Activated CD4-positive, alpha-beta T cell treated with anti-CD3 and anti-CD28 coated beads, Interleukin-2, amount 50 U/mL, for 24 hours (primary cell): ENCODE measurements at places on chromosomes 16 and 17.

GRCh38 chr17:81003711-81004475 is 12.3 kb downstream of the CHMP6 start:
- DNase-seq, result no peak

GRCh38 chr16:80503107-80503506 is 37.7 kb upstream of the DYNLRB2 start:
- DNase-seq, result no peak

DNA sequence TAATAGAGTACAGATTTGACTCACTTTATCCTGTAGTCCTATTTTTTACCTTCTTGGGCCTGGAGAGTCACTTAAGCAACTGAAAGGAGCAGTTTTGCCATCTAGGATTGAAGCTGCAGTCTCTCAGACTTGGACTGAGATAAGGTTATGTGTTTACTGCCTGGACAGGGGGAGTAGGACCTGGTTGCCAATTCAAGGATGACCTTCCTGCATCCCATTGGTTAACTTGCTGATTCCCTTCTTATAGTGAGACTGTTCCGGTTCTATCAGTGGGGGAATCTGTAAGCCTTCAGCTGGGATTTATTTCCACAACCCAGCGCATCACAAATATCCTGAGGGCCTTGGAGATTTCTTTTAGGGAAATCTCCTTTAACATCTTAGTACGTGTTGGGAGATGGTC is 2.9 kb downstream of the UBN1 start:
- no peak for DNase-seq

DNA sequence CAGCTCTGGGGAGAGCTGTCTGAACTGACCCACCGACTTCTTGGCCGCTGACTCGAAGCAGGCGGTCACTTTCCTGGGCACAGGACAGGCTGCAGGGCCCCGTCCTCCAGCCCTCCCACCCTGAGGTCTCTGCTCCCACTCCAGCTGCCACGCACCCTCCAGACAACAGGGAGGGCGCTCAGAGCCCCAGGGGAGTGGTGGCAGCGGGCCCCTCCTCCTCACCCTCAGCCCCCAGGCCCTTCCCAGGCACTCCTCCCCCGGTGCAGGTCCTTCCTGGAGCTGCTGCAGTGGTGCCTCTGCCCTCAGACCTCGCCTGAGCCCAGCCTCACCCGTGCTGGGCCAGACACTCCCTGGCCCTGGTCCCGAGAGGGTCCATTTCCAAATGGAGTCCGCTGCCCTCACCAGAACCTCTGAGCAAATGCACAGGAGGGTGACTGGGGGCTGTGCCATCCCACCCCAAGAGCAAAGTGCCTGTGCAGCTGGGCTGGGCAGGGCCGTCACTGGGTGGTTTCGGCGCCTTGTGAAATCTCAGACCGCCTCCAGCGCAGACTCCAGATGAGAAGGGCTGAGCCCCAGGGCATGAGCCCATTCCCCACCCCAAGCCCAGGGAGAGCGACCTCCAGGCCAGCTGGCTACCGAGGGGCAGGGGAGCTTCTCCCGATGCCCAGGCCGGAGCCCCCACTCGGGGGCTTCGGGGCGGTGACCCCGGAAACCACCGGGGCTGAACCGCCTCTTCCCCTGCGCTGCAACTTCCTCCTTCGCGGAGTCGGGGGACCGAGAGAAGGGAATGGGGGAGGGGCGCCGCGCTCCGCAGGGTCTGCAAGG is 717 bp downstream of the CYBA start:
- no peak for DNase-seq

- DNase-seq, result no peak
Observed at GRCh38 chr16:1989209-1990100, at the start of gene SYNGR3. TSS of gene SYNGR3 (plus strand) at chr16:1989970. CDS start at chr16:1990103, 133 bp downstream.

DNA sequence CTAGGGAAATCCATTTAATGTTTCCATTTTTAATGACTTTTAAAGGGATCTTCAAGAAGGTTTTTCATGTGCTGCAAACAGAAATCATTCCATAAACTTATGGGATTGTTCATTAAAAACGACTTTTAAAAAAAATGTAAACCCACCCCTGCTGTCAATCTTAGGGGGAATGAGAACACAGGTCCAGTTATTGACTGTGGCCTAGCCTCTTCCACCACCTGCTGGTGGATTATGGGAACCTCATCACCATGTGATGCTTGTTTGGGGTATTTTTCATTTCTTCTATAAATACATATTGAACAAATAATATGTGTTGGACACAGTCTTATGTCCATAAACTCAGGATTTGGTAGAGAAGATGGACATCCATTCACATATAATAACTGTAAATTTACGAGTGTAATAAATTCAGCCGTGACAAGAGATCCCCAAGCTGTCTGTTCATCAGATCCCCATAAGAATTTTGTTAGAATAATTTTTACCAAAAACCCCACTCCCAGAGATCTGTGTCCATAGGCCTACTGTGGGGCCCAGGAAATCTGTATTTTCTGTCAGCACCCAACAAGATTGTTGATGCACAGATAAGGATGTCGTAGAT is 42.0 kb upstream of the TMC5 start:
- DNase-seq, result peak; percentile 32

GRCh38 chr16:22007509-22008214 is at the start of gene MOSMO:
TSS of gene MOSMO (plus strand) at chr16:22008111. CDS start at chr16:22008302, 191 bp downstream.
- DNase-seq, result peak; percentile 61

DNA sequence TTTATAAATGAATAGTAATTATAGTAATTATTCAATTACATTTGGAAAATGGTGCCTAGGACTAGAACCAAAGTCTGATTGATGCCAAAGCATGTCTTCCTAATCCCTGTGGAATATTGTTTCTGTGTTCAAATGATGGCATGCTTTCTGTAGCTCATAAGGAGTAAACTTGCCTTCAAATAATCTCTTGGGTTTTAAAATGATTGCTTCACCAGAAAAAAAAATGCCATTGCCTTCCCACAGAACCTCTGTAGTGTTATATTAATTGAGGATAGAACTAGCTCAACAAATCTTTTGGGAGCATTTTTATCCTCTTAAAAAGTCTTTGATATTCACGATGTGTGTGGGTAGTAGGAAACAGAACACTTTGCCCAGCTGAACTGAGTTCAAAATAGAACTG is 7.7 kb upstream of the TMEM100 start:
- DNase-seq, result no peak

GRCh38 chr16:85316321-85316919 is 204.1 kb upstream of the CIBAR2 start:
- DNase-seq, result no peak

- DNase-seq, result no peak
Observed at GRCh38 chr16:88194397-88195268, 188.1 kb upstream of the ZNF469 start.

DNA sequence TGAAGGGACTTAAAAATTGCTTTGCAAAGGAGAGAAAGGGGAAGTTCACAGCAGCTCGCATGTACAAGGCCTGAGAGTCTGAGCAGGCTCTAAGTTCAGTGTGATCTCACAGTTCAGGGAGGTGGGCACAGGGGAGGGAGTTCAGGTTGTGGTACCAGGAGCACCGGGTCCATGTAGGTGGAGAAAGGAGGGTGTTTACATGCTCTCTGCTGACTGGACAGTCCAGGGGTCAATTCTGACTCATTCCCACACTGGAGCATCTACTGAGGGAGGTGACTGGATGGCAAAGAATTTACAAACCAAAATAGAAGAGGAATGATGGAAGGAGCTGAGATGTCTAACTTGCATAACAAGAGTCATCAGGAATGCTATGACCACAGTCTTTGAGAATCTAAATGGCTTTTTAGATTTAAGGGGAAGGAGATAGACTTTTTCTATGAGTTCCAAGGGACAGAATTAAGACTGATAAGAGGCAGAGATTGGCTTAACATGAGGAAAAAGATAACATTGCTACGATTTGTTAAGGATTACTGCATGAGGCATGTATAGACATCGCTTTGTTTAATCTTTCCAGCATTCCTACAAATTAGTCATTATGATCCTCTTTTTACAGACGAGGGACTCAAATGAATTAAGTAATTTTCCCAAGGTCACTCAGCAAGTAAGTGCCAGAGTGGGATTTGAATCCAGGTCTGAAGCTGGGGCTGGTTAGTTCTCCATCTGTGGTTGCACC is 29.9 kb downstream of the MIS12 start:
- no peak for DNase-seq

GRCh38 chr17:49996495-49997300 is 1.7 kb upstream of the DLX3 start:
- peak; percentile 49 for DNase-seq

DNA sequence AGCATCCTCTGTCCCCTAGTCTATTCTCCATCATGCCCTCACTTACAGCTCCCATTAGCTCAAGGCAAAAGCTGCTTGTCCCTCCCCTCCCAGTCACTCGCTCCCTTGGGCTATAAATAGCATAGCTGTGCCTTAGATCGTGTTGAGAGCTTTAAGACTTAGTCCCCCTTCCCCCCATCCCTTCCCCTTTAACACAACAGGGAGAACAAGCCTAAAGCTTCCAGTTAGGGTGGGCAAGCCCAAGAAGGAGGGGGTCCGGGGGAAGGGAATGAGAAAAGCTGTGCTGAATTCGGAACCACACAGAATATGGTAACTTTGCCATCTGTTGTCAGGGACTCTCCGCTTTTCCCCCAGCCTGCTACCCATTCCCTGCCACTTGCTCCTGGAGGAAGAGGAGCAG is 4.9 kb upstream of the HIGD1B start:
- DNase-seq, result no peak

DNA sequence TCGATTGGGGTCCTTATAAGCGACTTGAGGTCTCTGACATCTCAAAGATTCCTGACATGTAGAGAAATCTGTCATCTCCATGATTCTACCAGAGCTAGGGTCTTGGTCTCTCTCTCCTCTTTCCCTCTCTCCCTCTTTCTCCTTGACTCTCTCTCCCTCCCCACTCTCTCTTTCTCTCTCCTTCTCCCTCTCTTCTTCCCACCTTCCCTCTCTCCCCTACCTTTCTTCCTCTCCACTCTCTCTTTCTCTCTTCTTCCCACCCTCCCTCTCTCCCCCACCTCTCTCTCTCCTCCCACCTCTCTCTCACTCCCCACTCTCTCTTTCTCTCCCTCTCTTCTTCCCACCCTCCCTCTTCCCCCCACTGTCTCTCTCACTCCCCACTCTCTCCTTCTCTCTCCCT is 32.6 kb downstream of the B4GALNT2 start:
- DNase-seq, result no peak

GRCh38 chr17:57302690-57303465 is 46.6 kb downstream of the MSI2 start:
- no peak for DNase-seq

DNA sequence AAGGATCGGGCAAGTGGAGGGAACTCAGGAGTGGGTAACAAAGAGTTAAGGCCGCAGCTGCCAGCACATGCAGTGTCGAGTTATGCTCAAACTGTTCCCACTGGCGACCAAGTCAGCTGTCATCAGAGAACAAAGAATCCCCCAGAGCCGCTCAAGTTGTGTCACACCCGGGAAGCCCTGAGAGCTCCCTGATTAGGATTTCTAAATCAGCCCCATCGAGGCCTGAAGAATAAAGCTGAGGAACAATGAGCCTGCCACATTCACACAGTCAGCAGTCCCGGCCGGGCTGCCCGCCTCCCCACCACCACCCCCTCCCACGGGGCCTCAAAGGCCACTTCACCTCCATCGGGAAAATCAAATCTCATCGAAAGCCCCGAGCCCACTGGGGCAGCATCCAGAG is 84.5 kb downstream of the SOX9 start:
- DNase-seq, result no peak

- no peak for DNase-seq
Observed at GRCh38 chr17:64554028-64554637, 47.4 kb downstream of the CEP95 start.

DNA sequence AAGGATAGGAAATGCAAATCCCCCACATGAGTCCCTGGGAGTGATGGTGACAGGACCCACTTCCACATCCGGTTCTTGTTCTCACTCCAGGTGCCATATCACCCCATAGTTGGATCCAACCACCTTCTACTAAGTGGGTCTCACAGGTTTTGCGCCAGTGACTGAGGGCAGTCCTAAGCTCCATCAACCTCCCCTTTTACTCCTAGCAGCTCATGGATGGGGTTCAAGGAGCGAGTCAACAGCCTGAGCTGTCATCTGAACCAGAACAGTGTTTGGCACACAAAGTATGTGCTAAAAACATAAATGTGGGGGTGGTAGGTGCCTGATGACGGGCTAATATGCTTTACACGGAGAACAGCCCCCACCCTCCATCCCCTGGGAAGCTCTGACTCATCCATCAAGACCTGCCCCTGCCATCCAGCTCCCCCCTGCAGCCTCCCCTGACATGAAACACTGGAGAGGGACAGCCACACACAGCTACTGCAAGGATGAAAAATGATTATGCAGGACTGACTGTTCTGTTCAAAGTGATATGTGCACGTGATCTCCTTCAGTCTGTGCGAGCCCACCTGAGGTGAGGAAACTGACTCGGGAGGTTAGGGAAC is 143.2 kb upstream of the CDH5 start:
- no peak for DNase-seq

GRCh38 chr17:65154770-65155589 is 17.8 kb downstream of the RGS9 start:
- DNase-seq, result no peak

DNA sequence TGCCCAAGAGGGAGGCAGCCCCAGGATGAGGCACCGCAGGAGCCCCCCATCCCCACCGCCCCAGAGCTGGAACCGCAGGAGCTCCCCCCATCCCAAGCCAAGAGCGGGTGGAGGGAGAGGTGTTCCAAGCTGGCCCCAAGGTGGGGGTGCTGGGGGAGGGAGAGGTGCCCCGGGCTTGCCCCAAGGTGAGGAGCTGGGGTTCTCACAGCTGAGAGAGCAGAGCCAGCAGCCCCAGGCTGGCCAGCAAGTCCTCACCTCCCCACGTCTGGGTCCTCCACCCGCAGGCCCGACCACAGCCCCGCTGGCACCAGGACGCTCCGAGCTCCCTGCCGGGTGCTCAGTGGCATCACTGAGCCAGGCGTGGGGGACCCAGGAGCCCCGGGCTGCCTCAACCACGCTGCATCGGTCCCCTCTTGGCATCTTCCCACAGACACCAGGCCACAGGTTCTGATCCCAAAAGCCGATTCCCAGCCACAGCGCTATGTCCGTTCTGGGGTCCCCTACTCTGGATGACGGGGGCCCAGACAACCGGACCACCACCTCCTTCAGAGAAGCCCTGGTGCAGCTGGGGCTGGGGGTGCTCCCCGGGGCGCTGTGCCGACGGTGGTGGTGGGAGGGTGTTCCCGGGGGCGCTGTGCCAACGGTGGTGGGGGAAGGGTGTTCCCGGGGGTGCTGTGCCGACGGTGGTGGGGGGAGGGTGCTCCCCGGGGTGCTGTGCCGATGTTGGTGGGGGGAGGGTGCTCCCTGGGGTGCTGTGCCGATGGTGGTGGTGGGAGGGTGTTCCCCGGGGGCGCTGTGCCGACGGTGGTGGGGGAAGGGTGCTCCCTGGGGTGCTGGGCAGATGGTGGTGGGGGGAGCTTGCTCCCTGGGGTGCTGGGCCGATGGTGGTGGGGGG is 15.4 kb upstream of the WDR45B start:
- DNase-seq, result no peak
